Cardiac muscle cell (in vitro differentiated cells and primary cell): ENCODE measurements at places on chromosomes 13 and 19. TPM values are rescaled to one million over a fixed set of nuclear protein-coding genes. Genes with fewer than 3 reads are reported as not detected.

GRCh38 chr13:22736768-22737092 is 444.0 kb upstream of the SGCG start:
- DNase-seq: no peak

PRODH2 gene
- 0.09 TPM in 1 of 2 replicates, not detected in the other for total RNA-seq

IL4I1 gene
- 0.63 TPM in 1 of 2 replicates, not detected in the other for total RNA-seq

- DNase-seq: no peak
These were observed 3.2 kb upstream of the ZNF154 start for GRCh38 chr19:57712222-57712621.

ZNF441 gene
- 4.5 and 26.9 TPM in 2 replicates for total RNA-seq

- DNase-seq: no peak
These were observed 24.9 kb upstream of the STARD13 start for GRCh38 chr13:33310245-33311038.

SLC1A6 gene
- total RNA-seq: 0.63 and 1.4 TPM in 2 replicates

DNA sequence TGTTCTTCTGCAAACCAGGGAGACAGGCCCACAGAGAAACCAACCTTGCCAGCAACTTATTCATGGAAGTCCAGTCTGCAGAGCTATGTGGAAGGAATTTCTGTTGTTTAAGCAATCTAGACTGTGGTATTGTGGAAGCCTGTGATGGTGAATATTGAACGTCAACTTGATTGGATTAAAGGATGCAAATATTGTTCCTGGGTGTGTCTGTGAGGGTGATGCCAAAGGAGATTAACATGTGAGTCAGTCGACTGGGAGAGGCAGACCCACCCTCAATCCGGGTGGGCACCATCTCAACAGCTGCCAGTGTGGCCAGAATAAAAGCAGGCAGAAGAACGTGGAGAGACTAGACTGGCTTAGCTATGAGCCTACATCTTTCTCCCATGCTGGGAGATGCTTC is 606.0 kb downstream of the EFNB2 start:
- no peak for DNase-seq

DNA sequence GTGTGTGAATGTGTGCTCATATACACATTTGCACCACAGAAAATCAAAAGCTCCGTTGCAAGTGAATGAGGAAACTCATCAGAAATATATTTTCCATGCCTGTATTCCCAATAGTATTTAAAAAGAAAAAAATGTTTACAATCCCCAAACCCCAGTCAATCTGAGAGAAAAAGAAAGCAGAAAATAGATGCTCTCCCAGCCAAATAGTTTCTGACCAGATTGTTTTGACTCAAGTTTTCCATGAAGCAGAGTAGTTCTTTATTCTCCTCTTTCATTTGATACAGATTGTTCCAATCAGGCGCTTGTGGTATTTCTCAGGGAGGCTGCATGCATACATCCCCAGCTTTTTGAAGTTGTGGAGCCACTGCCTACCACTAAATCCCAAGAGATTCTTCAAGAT is 110.6 kb downstream of the STARD13 start:
- DNase-seq: no peak

- no peak for DNase-seq
These were observed 6.9 kb downstream of the COQ8B start for GRCh38 chr19:40709817-40710216.

GRCh38 chr19:14565765-14566711 is 5.8 kb downstream of the NDUFB7 start:
- DNase-seq: no peak

MAP3K10 gene
- 19.8 and 30.5 TPM in 2 replicates for total RNA-seq

DNA sequence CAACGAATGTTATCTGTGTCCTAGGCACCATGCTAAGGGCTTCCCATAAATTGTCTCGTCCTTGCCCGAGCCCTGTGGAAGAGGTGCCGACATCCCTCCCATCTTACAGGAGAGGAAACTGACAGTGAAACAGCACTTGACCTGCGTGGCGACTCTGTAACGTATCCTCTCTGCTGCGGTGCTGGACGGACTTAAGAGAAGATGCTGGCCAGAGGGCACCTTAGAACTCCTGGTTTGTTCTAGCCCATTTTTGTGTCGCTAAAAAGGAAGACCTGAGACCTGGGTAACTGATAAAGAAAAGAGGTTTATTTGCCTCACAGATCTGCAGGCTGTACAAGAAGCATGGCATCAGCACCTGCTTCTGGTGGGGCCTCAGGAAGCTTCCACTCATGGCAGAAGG is 68.6 kb downstream of the KCTD15 start:
- no peak for DNase-seq

DNA sequence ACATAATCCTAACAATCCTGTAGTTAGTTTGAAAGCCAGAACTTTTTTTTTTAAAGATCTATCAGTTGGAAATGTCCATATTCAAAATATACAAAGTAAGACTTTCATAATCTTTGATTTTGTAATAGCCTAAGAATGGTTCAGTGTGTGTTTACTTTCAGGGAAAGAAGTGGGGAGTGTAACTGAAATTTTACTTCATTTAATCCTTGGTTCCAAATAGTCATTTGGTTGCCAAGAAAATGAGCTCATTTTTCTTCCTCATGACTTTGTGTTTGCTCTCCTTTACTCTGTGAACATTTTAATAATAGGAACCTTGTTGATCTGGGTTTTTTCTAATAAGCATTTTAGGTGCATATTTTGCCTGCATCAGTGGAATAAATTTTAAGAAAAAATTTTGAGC is 278.8 kb downstream of the SLITRK6 start:
- DNase-seq: peak; percentile 46

GRCh38 chr19:38025909-38026307 is 118.9 kb downstream of the SIPA1L3 start:
- DNase-seq: no peak

DCT gene
- total RNA-seq: 0.18 TPM in 2 replicates

SLITRK5 gene
- total RNA-seq: under 0.01 and 0.06 TPM in 2 replicates

DNA sequence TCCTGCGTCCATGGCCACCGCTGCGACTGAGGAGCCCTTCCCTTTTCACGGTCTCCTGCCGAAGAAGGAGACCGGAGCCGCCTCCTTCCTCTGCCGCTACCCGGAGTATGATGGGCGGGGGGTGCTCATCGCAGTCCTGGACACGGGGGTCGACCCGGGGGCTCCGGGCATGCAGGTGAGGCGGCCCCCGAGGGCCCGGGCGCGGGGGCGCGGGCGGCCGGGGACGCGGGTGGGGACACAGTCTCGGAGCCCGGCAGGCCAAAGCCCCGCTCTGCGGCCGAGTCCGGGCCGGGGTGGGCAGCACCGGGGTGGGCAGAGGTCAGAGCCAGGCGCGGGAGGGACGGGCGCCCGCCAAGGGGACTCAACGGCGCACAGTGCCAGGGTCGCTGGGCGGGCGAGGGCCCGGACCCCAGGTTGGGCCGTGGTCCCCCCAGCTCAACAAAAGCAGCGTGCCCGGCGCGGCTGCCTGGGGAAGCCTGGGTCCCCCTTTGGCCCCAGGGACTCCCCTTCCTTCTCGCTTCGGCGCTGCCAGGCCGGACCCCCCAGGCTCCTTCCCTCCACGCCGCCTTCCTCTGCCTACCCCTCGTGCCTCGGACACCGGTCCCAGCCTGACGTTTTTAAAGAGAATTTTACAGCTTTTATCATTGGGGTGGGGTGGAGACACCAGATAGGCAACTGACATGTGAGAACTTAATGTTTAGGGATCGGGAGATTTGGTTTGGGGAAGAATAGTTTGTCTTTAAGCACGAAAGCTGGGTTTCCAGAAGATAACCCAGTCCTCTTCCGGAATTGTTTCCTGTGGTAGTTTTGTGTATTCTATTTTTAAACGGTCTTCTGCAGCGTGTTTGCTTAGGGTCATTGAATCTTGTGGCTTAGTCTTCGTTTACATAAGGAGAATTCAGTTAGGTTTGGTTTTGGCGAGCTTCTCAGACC is 509 bp downstream of the TPP2 start:
- peak; percentile 22 for DNase-seq

DNA sequence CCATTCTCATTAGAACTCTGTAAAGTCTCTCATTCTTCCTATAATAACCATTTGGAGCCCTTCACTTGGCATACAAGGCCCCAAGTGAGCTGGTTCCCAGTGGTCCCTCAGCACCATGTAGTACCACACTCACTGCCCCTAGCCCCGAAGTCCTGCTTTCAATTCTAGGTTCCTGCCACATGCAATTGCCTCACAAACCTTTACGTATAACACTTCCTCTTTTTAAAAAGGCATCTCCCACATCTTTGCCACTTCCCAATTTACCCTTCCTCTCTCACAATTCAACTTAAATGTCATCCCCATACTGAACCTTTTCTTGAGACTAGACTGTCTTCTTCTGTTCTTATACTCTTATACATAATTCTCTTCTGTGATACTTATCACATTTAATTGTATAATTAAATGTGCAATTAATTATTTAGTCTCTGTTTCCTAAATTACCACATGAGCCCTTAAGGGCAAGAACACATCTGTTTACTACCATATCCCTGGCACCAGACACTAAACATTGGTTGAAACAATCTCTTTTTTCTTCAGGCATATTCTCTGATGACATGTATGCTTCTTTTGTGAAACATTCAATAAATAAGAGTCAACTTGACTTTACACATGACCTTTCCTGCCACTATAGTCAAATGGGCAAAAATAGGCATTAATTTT is 304.0 kb downstream of the SPRY2 start:
- DNase-seq: no peak

KL gene
- not detected in 2 replicates for total RNA-seq

DNA sequence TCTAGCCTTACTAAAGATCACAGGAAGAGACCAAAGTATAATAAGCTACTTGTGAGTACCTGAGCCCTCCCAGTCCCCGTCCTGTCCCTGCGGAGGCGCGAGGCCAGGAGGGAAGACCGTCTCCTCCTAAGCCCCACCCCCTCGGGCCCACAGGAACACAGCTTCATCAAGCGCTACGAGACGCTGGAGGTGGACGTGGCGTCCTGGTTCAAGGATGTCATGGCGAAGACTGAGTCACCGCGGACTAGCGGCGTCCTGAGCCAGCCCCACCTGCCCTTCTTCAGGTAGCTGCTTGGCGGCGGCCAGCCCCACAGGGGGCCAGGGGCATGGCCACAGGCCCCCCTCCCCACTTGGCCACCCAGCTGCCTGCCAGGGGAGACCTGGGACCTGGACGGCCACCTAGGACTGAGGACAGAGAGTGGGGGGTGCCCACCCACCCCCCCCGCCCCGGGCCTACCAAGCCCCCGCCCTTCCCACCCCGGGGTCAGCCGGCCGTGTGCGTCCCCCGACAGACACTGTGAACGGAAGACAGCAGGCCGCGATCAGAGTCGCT is 2.4 kb upstream of the TGFBR3L start:
- DNase-seq: no peak

GRCh38 chr19:3570606-3571011 is 2.1 kb upstream of the HMG20B start:
- DNase-seq: no peak

LIM2 gene
- total RNA-seq: not detected in 2 replicates

GRCh38 chr19:10983026-10983425 is 22.2 kb downstream of the SMARCA4 start:
- no peak for DNase-seq
